NCI-H1694 treated with DMSO at 0.1 percent for 48 hours (cell line): ENCODE measurements at places on chromosomes 5 and 9.

DNA sequence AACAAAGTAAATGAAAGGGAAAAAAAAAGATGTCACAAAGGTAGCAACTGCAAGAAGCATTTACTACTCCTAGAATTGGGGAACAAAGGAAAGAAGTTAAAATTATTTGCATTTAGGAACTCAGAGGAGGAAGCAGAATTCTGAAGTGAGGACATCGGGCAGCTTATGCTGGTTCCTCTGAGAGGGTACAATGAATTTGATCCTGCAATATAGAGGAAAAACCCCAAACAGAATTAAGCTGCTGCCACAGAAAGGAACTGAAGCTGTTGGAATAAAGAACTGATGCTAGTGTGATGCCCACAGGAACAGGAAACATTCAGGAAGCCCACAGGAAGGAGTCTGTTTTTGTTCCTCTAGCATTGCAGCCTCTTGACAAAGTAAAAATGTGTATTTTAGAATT is 22.3 kb upstream of the TBCA start:
- no peak for DNase-seq

DNA sequence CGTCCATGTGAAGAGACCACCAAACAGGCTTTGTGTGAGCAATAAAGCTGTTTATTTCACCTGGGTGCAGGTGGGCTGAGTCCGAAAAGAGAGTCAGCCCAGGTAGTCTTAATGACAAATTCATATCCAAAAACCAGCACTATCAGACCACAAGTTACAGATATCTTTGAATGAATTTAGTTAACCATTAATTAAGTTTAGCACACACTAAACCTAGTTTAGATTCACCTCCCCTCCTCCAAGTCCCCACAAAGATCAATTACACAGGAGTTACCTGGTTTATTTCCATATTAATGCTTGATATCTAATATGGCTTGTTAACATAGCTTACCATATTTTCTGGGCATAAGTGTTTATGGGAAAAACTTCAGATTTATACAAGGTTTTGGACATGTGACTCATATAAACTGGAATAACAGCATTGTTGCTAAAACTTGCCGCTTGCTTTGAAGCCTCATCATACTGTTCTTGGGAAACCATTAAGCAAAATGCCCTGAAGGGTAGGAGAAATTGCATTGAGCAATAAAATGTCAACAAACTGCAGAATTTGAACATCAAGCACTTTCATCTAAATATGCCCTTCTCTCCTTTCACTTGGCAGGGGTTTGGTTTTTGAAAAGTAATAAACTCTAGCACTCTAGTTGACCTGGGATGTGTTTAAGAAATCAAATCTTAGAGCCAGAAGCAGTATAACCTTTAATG is 166.9 kb downstream of the SNCAIP start:
- no peak for DNase-seq

GRCh38 chr5:149160291-149160787 is 19.0 kb downstream of the ABLIM3 start:
- no peak for DNase-seq

- DNase-seq, result no peak
These were observed 49.9 kb downstream of the MVB12B start for GRCh38 chr9:126376311-126377175.

DNA sequence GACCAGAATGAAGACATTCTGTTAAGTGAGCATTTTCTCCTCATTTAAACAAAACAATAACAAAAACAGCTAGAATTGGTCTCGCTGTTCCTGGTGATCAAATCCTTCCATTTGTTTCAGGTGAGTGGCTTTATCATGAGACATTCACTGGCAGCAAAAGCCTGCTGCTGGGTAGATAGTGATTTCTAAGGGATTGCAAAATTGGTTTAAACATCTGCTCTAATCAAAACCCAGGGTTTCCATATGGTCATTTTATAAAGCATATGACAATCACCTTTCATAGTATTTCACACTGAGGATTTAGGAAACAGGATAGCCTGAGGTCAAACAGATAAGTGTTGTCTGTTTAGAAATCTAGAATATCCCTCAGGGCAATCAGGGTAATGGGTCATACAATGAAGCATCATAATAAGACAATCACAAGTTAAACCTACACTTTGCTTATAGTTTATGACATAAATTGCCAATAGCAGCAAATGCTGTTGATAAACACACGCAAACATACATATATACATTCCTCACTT is 769.6 kb upstream of the C9orf72 start:
- DNase-seq, result no peak
